Inflammatory macrophage treated with lipopolysaccharide for 1 hour (primary cell): ENCODE measurements at places on chromosomes 1 and 21.

- DNase-seq: peak; percentile 23
These were observed 113.7 kb upstream of the RRP15 start for GRCh38 chr1:218171302-218171893.

GRCh38 chr1:19448491-19449439 lies 36.6 kb downstream of the CAPZB start:
- peak; percentile 56 for DNase-seq

DNA sequence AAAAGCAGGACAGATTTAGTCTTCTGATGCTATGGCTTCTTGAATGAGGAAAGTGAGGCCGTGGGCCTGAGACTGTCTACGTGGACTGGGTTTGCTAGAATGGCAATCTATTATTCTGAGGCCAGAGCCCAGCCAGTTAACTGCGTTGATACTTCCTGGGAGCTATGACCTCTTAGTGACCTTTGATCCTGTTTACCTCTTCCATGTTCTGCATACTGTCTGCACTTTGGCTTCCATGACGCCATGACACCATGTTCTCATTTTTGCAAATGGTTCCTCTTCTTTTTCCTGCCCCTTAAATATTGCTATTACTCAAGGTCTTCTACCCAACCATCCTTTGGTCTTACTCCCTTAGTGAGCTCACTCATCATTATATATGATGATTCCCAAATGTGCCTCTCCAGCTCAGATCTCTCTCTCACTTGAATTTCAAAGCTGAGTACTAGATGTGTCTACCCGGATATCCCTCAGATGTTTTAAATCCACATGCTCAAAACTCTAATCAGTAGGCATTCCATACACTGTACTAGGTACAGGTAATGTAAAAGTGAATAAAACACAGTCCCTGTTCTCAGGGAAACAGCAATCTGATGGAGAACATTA lies 66.1 kb upstream of the ATP1A1 start:
- peak; percentile 21 for DNase-seq

- peak; percentile 8 for DNase-seq
These were observed 5.0 kb upstream of the MEAF6 start for GRCh38 chr1:37519613-37520012.

DNA sequence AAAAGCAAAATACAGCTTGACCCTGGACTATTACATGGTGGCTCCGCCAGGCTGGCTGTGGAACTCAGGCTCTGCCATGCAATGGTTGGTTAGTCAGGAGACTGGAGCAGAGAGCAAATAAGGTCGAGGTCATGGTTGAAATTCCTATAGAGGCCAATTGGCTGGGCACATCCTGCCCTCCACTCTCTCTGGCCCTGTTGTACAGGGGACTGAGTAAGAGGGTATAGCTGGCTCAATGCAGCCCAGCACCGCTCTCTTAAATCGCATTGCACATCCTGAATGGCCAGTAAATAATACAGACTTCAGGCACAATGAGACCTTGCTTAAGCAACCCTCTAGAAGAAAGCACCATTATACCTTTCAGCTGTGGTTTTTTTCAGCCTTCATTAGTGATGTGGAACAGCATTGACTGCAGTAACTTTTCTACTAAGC lies 59.3 kb upstream of the PPP2R5A start:
- DNase-seq: no peak

DNA sequence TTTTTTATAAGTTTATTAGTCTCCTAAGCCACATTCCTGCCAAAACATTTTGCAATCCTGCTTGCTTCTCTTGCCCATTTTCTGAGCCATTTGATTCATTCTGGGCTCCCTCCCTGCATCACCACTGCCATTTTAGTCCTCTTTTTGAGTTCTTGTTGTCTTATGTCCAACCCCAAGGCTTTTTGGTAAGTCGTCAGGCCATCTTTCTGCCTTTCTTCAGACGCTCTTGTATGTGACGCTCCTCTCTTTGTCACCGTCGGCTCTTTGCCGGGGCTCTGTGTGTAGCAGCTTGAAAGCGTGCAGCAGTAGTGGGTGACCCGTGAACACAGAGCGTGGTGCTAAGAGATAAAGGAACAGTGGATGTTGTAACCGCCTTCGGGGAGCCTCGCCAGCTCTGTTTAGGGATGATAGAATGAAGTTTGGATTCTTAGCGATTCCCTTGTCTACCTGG lies 14.6 kb downstream of the HUNK start:
- no peak for DNase-seq

DNA sequence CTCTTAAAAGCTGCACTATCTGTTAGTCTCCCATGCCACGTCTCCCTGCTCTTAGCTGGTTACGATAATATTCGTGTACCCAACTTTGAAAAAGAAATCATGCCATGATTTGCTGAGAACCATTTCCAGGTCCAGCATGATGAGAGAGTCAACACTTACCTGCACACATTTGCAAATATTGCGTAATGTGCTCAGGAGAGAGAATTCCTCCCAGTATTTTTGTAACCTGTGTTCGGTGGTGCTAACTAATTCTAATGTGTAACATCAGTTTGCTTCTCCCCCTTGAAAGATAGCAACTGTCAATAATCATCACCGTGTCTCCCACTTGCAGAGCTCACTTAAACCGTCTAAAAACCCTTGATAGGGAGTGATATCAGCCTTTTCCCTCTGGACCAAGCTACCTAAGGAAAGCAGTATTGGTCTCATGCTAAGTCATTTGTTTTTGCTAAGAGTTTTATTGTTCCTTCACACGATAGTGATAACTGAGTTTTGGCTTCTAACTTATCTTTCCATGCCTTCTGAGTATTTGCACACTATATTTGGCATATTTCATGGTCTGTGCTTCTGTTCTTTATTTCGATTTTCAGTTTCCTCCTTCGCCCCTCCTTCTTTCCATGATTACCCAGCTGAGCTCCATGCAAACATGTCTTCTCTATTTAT lies 61.1 kb upstream of the IRF2BP2 start:
- DNase-seq: no peak

DNA sequence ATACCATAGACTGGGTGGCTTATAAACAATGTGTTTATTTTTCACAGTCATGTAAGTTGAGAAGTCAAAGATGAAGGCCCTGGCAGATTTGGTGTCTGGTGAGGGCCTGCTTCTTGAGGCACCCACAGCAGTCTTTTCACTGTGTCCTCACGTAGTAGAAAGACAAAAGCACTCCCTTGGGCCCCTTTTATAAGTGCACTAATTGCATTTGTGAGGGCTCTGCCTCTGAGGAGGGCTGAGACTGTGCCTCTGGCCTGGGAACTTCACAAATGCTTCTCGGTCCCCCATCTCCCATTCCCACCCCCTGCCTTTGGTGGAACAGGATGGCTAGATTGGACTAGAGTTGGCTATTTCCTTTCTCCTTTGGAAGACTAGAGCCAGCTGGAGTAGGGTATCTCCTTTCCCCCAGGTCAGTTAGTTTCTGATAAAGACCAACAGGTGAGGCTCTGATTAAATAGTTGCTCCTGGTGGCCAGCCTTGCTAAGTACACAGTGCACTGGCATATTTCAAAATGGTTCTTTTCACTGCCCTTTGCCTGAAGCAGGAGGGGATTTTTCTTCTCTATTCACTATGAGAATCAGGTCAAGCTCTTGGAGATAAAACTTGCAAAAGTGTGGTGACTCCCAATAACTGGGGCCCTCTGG lies 82.9 kb downstream of the PLPPR4 start:
- no peak for DNase-seq

DNA sequence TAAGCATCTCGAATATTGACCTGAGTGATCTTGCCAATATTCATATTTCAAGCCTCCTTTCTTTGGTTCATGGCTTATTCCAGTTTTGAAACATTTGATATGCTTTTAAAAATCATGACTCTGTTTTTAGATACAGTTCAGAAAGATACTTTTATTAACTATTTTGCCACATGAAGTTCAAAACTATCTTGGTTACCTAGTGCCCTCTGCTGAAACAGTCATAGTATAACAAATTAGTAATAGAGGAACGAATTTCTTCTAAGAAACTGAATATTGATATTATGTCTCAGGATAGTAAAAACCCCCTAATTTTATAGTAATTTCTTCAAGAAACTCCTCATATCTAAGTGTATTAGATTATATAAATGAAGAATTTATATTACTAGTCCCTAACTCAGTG lies 52.6 kb upstream of the RC3H1 start:
- peak; percentile 28 for DNase-seq

DNA sequence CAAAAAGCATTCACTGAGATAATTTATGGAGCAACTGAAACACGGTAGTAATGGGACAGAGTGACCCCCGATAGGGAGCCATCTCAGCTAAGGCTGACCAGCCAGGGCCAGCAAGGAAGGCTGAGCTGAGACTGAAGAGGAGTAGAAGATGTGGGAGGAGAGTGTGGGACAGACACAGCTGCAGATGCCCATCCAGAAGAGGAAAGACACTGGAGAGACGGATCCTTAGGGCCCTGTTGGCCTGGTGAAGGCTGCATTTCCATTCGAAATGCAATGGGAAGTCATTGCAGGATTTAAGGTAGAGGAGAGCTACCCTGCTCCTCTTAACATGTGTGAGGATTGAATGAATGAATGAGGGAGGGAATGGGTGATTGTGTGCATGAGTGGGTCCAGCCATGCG lies 44.0 kb upstream of the LRP8 start:
- no peak for DNase-seq

DNA sequence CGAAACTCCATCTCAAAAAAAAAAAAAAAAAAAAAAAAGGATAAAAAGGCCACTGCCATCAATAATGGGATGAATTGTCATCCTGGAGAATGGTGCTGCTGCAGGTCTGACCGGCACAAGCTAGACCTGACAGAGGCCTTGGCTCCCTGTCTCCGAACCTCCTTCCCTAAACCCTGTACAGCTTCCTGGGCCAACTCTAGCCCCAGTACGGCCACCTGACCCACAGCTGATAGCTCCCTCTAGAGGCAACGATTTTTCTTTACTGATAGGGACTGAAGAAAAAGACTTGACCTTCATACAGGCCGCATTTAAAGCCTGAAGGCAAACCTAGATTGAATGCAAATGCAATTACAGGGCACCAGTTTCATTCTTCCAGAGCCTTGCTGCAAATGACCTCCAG lies 30.7 kb downstream of the NOL9 start:
- peak; percentile 52 for DNase-seq

- DNase-seq: no peak
These were observed 158.9 kb downstream of the ST6GALNAC5 start for GRCh38 chr1:77026135-77026534.

GRCh38 chr1:10675813-10676212 lies 120.6 kb downstream of the CASZ1 start:
- no peak for DNase-seq

DNA sequence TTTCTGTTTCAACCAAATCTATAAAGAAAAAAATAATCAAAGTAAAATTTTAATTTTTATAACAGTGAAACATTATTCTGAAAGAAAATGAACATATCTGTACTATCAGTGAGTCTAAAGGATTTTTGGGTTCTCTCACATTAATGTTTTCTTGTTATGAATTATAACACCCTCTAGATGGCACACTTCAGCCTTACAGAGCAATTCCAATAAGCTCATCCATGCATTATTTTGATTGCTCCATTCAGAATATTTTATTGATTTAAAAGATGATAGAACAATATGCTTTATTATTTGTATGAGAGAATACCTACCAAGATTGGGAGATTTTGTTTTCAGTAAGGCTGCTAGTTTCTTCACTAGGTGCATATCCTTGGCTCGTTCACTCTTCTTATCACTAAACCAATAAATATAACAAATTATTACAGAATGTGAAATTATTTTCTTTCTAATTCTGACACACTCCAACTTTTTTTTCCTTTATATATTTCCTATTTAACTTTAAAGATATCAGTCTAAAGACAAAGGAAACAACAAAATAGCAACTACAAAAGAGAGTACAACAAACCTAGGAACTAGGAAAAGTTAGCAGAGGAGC lies 82.4 kb downstream of the RAB3GAP2 start:
- DNase-seq: peak; percentile 28
